ENCODE measurements at places on chromosomes 3 and 15. TPM values are rescaled to one million over a fixed set of nuclear protein-coding genes. Genes with fewer than 3 reads are reported as not detected.
A peak's percentile ranks its signal among the peaks of the same experiment; 100 is the strongest.

Gene SLCO3A1
- 0.38 TPM for total RNA-seq

DNA sequence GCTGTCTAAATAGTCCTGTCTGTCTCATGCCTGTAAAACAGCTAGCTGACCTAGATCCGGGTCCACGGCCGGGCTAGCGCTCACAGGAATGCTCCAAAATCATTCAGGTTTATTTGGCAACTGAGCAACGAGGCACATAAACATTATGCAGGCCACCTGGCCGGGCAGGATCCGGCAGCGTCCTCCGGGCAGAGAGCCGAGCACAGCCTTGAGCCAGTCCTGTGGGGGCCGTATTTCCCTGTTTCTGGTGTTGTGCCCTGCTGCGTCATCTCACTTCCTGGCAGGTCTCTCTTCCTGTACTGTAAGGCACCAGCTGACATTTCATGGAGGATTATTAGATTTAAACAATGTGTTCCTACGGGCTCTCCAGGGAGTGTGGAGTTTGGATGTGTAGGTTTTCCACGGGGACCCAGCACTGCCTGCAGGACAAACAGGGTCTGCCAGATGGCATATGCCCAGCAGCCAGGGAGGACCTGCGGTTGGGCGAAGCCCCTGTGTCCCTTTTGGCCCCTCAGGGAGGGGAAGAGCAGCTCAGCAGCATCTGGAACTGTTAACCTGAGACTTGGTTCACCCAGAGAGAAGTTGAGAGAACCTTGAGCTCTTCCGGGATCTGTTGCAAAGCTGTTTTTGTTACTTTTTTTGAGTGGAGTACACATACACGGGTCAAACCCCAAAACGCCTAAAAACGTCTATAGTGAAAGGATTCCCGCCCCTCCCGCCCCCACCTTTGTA is 16.6 kb upstream of the LRRK1 start:
- H3K27me3 ChIP-seq, result no peaks in the 10 kb centered on the region
- H3K4me1 ChIP-seq, result peaks cover 9% of the 10 kb centered on the region
- DNase-seq, result peak; percentile 90
- H3K4me3 ChIP-seq, result peak overlapping the region; percentile 64
- peak overlapping the region; percentile 63 for H3K27ac ChIP-seq

DNA sequence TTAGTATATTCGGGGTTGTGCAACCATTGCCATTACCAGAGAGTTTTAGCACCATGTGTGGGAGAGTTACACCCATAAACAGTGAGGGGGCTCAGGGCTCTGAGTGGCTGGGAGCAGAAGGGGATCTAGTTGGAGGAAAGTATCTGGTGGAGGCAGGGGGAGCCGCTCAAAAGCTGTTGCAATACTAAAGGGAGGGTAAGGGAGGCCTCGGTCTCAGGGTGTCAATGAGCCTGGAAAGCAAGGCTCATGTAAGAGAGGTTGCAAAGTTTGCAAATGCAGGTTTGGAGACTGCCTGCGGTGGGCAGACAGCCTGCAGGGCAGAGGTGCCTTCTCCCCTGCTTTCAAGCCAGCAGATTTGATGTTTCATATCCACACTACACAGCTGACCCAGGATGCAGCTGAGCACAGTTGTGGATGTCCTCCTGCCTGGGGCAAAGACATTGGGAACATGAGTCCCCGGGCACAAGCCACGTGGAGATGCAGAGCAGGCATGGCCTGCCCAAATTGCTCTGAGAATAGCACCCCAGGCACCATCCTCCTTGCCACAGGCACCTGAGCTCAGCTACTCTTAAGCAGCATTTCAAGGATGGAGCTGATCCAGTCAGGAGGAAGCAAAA is 181.4 kb downstream of the TLE3 start:
- H3K4me1 ChIP-seq, result no peaks in the 10 kb centered on the region
- H3K36me3 ChIP-seq, result no peaks in the 10 kb centered on the region
- no peak for DNase-seq
- peaks cover 46% of the 10 kb centered on the region for H3K27me3 ChIP-seq

DNA sequence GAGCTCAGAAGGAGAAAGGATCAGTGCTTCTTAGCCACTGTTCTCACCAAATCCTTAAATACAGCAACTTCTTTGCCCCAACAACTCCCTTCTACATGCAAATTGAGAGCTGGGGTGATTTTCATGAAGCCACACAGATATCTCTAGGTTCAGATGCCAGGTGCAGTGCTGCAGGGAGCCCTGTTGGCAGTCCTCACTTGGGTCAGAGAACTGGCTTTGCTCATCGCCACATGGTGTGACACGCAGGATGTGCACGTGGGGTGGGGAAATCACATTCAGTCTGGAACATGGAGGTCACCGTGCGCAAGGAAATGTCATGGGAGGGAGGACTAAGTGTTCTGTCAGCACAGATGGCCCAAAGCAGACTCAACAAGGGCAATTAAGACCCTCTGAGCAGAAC is 103.8 kb downstream of the WDR76 start:
- peaks cover 9% of the 10 kb centered on the region for H3K4me1 ChIP-seq
- no peaks in the 10 kb centered on the region for H3K36me3 ChIP-seq
- H3K4me3 ChIP-seq, result no peak overlapping the region
- DNase-seq, result no peak
- H3K27me3 ChIP-seq, result no peaks in the 10 kb centered on the region

DNA sequence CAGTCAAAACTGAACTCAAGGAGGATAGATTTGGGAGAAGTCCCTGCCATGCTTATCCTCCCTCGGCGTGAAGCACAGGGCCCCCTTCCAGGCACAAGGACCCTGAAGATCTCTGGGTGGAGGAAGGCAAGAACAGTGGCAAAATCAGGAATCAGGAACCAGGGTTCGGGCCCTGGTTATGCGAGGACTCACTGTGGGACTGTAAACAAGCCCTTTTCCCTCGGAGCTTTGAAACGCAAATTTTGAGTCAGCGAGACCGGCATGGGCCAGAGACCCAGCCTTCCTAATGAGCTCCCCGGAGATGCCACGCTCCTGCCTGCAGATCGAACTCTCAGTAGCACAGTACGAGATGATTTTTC is 70.1 kb downstream of the SLC12A8 start:
- no peak overlapping the region for H3K4me3 ChIP-seq
- H3K4me1 ChIP-seq, result peaks cover 50% of the 10 kb centered on the region
- DNase-seq, result no peak
- no peaks in the 10 kb centered on the region for H3K27me3 ChIP-seq
- no peak overlapping the region for H3K27ac ChIP-seq
- no peaks in the 10 kb centered on the region for H3K36me3 ChIP-seq

GRCh38 chr3:37145611-37146010 is 28.8 kb downstream of the LRRFIP2 start:
- H3K36me3 ChIP-seq, result peaks cover 47% of the 10 kb centered on the region
- no peak overlapping the region for H3K4me3 ChIP-seq
- no peaks in the 10 kb centered on the region for H3K4me1 ChIP-seq
- DNase-seq, result peak; percentile 26
- no peaks in the 10 kb centered on the region for H3K27me3 ChIP-seq

DNA sequence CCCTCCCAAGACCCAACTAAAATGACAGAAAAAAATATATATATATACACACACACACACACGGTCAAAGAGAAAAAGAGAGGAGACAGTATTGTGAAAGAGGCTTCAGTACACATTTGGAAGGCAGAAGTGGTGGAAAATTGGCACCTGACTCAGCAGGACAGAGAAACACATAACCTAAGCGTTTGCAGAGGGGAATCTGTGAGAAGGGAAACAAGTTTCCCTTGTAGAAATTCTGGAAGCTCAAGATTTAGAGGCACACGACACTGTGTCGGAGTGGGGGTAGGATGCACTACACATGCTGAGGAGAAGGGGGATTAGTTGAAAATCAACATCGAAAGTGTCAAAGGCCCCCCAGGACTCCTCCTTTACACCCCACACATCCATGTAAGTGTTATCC is 53.1 kb downstream of the PAK2 start:
- no peaks in the 10 kb centered on the region for H3K27me3 ChIP-seq
- no peaks in the 10 kb centered on the region for H3K36me3 ChIP-seq
- H3K27ac ChIP-seq, result 0 out of 2 replicates have a peak overlapping the region, but pooled peaks have one; percentile 8

DNA sequence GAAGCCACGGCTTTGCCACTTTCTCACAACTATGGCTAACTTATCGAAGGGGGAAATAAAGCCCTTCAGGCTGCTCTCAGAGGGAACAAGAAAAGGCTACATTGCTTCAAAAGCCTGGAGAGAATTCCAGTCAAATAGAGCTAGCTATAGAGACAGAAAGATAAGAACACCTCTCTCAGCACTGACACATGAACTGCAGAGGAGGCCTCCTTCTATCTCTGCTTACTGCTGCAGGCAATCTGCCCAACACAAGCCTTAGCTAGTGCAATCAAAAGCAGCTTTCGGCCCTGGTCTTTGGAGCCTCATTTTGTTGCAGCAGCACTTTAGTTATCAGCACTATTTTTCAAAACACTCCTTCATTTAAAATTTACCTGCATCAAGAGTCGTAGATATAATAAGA is 118.4 kb upstream of the ROBO1 start:
- H3K27me3 ChIP-seq, result no peaks in the 10 kb centered on the region
- no peaks in the 10 kb centered on the region for H3K4me1 ChIP-seq
- no peak overlapping the region for H3K4me3 ChIP-seq
- no peak for DNase-seq
- no peaks in the 10 kb centered on the region for H3K36me3 ChIP-seq

GRCh38 chr3:81740731-81741130 is 20.7 kb downstream of the GBE1 start:
- peaks cover 54% of the 10 kb centered on the region for H3K4me1 ChIP-seq
- peak overlapping the region; percentile 97 for H3K27ac ChIP-seq
- no peaks in the 10 kb centered on the region for H3K27me3 ChIP-seq
- peak overlapping the region; percentile 24 for H3K4me3 ChIP-seq

GRCh38 chr3:66405701-66406091 is 95.1 kb downstream of the LRIG1 start:
- peak overlapping the region; percentile 47 for H3K27ac ChIP-seq
- H3K27me3 ChIP-seq, result no peaks in the 10 kb centered on the region
- peaks cover 26% of the 10 kb centered on the region for H3K4me1 ChIP-seq
- peak; percentile 96 for DNase-seq
- no peak overlapping the region for H3K4me3 ChIP-seq

GRCh38 chr3:66485291-66485968 is 15.4 kb downstream of the LRIG1 start:
- peaks cover 42% of the 10 kb centered on the region for H3K4me1 ChIP-seq
- H3K27ac ChIP-seq, result no peak overlapping the region
- no peak overlapping the region for H3K4me3 ChIP-seq
- no peaks in the 10 kb centered on the region for H3K36me3 ChIP-seq

DNA sequence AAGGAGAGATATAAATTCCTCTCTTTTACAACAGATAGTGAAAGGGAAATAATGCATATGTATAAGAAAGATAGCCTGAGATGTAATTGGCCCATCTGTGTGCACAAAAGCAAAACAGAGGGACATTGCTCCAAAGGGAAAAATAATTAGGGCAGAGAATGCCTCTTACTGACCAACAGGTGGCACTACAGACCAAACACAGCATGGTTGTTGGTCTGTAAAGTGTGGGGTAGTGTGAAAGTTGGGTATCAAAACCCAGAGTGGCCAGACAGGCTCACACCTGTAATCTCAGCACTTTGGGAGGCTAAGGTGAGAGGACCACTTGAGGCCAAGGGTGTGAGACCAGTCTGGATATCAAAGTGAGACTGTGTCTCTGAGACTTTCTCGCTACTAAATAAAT is 4.5 kb upstream of the TLNRD1 start:
- H3K36me3 ChIP-seq, result no peaks in the 10 kb centered on the region
- no peaks in the 10 kb centered on the region for H3K27me3 ChIP-seq
- DNase-seq, result no peak
- no peak overlapping the region for H3K4me3 ChIP-seq

Measured in GM23248 (cell line).